NCI-H526 (cell line): ENCODE measurements at places on chromosomes 16 and 17.
A peak's percentile ranks its signal among the peaks of the same experiment; 100 is the strongest.

GRCh38 chr17:42387661-42388380 is 421 bp downstream of the STAT3 start:
- DNase-seq: peak; percentile 19

DNA sequence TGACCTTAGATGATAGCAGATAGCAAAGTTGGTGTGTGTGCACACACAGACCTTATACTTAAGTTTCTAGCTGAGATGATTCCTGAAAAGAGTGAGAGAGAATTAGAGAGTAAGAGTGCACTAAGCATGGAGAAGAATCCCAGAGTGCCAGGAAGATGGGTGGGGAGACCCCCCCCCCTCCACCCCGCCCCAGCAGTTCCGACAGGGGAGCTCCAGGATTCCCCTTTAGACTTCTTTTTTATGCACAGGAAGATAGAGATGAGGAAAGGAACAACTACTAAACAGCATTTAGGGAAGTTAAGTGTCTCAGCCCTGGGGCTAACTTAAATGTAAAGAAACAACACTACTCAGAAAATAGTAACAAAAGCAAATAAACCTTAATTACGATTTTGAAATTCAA is 878.0 kb upstream of the GOT2 start:
- DNase-seq: no peak

DNA sequence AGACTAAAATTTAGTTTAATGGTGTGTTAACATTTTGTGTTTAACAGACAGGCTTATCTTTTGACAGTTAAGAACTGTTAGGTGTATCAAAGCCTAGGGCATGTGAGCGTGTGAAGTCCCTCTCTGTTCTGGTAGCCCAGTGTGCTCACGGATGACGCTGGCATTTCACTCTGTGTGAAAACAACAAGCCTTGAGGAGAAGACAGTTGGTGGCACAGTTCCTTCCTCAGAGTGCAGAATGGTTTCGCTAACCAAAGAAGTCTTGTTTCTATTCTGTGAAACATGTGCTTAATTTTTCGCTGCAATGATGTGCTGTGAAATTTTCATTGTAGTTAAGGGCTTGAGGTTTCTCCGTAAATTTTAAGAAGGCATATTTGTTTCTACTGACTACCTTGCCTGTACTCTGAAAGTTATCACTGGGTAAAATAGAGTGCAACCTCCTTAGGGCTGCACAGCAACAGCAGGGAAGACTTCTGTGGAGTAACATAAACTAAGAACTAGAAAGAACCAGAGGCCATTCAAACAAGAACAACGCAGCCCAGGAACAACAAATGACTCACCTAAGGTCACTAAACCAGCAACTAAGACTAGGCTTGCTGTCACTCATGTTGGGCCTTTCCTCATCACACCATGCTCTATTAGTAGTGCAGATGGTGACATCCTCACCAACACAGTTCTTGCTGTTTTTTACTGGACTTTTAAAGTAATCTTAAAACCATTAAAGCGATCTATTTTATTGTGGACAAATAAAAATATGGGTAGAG is 33.4 kb downstream of the BRD7 start:
- DNase-seq: no peak

DNA sequence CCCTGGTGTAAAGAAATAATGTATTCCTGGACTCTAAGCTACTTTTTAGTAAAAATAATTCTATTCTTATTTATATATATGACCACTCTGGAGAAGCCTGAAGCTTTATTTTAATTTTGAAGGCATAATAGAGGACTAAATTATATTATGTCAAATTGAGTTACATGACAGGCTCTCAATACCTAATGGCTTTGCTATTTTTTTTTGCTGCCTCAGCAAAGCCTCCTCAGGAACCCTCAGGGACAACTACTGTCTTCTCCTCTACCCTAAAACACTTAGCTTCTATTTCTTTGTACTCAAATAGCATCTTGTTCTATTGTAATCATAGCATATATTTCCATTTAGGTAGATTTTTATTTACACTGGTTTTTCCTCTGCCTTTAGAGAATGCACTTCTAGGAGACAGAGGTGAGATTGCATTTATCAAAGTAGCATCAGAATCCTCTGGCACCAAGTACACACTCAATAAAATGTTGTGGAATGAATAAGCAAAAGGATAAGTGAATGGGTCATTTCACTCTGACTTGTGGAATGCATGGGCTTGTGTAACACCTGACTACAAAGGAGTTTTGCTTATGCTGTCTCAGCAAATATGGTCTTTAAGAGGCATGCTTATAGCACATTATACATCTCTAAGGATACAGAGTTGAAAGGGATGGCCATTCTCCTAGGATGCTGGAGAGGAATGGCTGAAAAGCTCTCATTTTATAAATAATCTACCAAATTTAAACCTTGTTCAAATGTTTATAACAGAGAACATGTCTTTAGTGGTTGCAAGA is 605.2 kb downstream of the KCNJ2 start:
- DNase-seq: no peak

DNA sequence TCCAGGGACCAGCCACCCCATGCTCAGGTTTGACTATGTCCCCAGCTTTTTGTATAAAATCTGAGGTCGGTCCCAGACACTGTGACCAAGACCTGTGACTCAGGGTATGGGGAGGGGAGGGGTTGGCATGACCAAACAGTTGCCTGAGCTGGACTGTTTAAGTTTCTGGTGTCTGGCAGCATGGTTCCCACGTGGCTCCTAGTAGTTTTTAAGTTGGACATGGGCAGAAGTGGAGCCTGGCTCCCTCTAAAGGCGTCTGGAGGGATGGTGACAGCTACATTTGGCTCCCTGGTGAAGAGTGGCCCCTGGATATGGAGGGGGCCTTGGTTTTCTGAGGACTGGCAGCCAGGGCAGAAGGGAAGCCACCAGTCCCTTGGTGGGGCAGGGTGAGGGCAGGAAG is 7.9 kb downstream of the SMCR8 start:
- no peak for DNase-seq

DNA sequence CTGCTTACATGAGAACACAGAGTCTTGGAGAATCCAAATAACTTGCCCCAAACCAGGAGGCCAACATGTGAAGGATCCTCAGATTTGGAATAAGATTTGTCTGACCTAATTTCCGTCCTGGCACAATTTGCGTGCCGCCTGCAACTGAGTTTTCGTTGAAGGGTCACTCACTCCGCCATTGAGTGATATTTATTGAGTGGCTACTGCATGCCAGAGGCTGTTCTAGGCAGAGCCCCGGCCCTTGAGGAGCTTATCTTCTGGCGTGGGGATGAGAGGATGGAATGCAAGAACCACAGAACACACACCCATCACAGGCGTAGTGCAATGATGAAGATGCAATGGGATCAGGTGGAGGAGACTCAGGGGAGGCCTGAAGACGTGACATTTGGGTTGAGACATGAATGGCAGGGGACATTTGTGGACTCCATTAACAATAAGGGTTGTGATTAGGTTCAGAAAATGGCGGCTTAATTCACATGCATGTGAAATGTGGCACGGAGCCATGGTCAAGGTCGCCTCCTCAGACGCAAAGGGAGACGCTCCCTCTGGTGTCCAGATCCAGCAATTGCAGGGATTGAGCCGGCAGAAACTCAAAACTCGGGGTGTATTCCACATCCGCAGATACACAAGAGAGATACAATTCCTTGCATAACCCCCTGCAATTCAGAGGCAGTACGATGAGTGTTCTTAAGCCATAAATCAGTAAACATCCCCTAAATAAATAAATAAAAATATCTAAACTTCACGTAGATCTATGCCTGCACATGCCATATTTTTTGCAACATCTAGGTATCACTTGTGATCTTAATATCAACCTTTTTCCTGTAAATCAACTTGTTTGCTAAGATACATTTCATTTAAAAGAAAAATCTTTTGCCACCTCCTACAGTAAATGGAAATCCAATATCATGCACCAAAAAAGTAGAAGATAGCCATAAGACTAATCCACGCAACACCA is 57.9 kb upstream of the CACNG4 start:
- peak; percentile 68 for DNase-seq

DNA sequence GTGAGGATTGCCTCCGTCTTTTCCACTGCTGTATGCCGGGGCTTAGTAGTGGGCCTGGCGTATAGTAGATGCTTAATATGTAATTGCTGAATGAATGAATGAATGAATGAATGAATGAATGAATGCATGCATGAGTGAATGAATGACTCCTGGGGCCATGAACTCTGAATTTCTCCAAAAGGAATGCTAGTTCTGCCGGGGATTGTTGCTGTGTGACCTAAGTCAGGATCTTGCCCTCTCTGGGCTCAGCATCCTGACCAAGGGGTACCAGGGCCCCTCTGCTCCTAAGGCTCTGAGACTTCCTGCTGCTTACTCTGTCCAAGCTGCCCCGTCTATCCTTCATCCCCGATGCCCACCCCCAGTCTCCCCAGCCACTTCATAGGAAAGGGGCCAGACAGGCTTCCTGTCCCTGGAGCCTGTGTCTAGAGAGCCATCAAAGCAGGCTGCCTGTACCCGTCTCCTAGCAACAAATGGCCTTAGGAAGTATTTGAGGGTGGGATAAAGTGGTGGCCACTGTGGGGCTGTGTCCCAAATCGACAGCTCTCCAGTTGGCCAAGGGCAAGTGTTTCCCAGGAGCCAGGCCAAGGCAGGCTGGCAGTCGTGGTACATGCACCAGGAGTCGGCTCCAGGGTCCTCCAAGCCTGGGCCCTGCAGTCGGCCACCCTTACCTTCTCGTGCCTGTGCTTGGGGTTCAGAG is 11.6 kb upstream of the MPRIP start:
- no peak for DNase-seq

DNA sequence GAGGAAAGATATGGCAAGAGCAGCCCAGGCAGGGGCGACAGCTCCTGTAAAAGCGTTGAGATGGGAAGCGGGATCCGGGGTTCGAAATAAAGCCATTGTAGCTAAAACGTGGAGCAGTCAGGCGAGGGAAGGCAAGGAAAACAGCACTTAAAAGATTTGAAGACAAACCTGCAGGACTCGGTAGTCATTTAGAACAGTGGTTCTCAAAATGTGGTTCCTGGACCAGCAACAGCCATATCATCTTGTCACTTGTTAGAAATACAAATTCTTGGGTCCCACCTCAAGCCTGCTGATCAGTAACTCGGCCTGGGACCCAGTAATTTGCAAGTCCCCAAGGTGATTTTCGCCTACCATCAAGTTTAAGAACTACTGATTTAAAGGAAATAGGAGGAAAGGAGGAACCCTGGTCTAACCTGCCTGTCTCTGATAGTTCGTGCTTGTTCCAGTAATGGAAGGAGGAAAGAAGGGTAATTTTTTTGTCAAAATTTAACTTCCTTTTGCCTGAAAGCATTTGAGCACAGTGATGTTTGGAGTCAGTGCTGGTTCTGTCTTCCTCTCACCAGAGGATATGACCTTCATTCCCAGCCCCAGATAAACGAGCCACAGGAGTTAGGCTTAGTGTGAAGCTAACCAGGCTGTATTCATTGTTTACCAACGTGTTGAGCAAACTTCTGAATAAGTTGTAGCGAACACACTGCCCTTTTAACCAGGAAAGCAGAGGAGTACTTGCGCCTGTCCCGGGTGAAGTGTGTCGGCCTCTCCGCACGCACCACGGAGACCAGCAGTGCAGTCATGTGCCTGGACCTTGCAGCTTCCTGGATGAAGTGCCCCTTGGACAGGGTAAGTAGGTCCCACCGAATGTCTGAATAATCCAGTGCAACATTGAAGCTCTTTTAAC is 1.1 kb downstream of the ORC6 start:
- no peak for DNase-seq

DNA sequence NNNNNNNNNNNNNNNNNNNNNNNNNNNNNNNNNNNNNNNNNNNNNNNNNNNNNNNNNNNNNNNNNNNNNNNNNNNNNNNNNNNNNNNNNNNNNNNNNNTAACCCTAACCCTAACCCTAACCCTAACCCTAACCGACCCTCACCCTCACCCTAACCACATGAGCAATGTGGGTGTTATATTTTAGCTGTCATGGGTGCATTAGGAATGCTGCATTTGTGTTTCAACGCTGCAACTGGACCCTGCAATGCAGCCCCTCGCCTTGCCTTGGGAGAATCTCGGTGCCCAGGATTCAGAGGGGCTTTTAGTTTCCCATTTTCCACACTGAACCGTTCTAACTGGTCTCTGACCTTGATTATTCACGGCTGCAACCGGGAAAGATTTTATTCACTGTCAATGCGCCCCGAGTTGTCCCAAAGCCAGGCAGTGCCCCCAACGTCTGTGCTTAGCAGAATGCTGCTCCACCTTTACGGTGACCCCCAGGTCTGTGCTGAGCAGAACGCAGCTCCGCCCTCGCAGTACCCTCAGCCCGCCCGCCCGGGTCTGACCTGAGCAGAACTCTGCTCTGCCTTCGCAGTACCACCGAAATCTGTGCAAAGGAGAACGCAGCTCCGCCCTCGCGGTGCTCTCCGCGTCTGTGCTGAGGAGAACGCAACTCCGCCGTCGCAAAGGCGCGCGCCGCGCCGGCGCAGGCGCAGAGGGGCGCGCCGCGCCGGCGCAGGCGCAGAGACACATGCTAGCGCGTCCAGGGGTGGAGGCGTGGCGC is 43.3 kb downstream of the POLR3K start:
- DNase-seq: no peak

- DNase-seq: no peak
Measured at GRCh38 chr17:76270770-76271668, 5.9 kb downstream of the UBALD2 start.

DNA sequence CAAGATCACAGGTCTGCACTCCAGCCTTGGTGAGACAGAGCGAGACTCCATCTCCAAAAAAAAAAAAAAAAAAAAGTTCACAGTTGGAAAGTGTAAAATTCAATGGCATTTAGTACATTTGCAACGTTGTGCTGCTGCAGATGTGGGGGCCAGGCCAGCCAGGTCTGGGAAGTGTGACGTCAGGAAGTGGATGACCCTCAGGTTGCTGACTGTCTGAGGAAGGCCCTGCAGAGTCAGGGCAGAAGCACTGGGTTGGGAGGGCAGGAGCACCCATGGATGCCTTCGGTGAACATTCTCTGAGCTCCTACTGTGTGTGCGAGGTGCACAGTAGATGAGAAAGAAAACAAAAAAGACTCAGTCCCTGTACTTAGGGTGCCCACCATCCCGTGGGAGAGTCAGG is 12.1 kb upstream of the WFDC1 start:
- DNase-seq: no peak

GRCh38 chr17:41537614-41537954 is 9.5 kb upstream of the KRT19 start:
- no peak for DNase-seq

DNA sequence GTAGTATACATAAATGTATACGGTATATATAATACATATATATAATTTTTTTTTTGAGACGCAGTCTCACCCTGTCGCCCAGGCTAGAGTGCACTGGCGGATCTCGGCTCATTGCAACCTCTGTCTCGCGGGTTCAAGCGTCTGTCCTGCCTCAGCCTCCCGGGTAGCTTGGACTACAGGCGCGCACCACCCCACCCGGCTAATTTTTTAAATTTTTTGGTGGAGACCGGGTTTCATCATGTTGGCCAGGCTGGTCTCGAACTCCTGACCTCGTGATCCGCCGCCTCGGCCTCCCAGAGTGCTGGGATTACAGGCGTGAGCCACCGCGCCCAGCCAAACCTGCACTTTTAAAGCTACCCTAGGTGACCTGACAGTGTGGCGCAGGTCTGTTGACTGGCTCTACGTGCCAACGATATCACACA is 745 bp downstream of the PAM16 start:
- no peak for DNase-seq
